T-helper 9 cell (primary cell): ENCODE measurements at places on chromosomes 7 and 10.

GRCh38 chr7:49396229-49396628 lies 377.2 kb upstream of the VWC2 start:
- no peak for DNase-seq

- no peak for DNase-seq
Measured at GRCh38 chr7:157310676-157311185, 26.1 kb upstream of the DNAJB6 start.

- no peak for DNase-seq
Measured at GRCh38 chr10:33074443-33074842, 116.4 kb upstream of the ITGB1 start.

DNA sequence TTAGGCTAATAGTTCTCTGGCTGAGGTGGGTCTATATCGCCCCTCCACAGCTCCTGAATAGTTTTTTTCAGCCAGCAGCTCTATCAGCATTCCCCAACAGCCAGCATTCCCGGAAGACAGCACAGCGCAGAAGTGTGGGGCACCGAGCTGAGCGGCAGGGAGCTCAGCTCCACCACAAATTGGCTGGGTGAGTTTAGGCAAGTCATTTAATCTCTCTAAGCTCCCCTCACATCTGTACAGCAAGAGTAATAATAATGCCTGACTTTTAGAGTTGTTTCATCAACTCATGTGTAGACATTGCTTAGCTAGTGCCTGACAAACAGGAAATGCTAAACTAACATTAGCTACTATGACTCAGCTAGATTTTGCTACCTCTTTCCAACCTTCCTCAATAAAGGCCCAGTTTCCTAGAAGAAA lies 247.9 kb upstream of the PTN start:
- no peak for DNase-seq

DNA sequence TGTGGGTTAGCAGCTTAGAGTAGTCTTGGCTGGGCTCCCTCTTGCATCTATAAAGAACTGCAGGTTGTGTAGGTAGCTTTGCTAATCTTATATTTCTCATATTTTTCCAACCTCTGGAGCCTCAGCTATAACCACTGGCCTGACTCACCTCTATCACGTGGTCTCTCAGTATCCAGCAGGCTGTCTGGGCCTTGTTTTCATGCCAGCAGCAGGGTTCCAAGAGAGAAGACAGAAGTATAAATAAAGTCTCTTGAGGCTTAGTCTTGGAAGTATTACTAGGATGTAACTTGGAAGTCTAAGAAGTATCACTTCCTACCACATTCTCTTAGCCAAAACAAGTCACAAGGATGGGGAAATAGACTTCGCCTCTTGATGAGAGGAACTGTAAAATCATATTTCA lies 73.3 kb downstream of the WIPF3 start:
- no peak for DNase-seq

DNA sequence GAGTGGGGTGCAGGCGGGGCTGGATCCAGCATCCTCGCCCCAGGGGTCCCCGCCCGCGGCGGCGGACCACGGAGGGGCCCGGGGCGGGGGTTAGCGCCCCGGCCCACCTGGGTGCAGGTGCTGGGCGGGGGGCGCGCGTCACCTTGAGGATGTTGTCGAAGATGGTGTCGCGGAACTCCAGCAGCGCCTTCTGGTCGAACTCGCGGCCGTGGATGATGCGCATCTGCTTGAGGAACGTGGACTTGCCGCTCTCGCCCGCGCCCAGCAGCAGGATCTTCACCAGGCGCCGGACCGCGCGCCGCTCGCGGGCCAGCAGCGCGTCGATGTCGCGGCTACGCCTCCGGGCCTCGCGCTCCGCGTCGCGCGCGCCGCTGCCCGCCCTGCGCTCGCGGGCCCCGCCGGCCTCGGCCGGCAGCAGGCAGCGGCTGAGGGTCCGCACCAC lies 376 bp downstream of the GNA12 start:
- DNase-seq, result peak; percentile 15

- DNase-seq, result no peak
Measured at GRCh38 chr10:102444851-102445250, 6.5 kb downstream of the C10orf95 start.

- DNase-seq, result no peak
Measured at GRCh38 chr7:71388181-71388580, 256.2 kb downstream of the GALNT17 start.

DNA sequence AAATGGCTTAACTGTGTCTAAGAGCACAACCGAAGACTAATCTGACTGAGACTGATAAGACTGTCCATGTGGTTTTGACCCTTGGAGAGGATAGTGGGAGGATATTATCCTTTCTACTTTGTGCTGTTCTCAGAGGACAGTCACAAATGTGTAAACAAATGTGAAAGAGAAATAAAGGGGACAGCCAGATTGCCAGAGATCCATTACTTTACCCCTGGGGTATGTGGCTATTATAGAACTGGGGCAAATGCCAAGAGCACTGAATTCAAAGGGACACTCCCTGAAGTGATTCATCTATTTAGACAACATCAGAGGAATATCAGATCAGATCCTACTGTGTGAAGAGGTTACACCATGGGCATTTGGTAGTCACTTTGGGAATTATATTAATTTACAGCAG lies 154.7 kb downstream of the RNLS start:
- no peak for DNase-seq

DNA sequence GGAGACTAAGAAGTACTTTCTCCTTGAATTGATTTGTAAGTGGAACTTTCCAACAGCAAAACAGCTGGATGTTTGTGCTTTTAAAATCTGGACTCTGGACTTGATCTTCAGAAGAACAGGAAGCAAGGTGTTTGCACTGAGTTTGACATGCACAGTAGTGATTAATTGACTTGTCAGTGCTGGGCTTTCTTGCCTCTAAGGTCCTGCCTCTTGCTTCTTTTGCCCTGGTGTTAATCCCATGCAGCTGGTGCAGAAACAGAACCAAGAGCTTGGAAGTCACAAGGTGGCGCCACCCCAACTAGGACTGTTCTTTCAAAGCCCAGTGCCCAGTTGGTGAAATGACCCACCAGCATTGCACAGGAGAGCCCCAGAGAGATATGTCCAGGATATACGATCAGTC lies 66.8 kb upstream of the SEPHS1 start:
- DNase-seq, result no peak

GRCh38 chr10:69484736-69485135 lies 33.5 kb downstream of the TSPAN15 start:
- no peak for DNase-seq

GRCh38 chr7:36746347-36746746 lies 22.1 kb upstream of the AOAH start:
- no peak for DNase-seq

GRCh38 chr10:44702531-44702930 lies 208.6 kb upstream of the TMEM72 start:
- DNase-seq, result no peak

DNA sequence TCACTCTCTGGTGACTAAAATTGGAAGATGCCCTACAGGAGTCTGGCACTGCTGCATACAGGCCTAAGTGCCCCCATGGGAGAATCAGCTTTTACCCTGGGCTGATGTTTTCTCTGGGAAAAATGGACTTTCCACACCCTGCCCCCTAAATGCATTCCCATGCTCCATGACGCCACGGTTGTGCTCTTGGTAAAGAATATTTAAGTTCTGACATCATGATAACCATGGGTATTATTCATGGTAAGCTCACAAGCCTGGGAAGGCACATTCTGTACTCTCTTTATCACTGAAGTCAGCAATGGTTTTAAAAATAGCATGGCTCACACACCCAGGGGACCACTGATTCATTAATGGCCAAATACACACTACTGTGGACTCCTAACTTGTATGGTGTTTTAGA lies 43.4 kb downstream of the HIPK2 start:
- DNase-seq, result no peak
